ENCODE measurements at places on chromosomes 3 and 15.

- DNase-seq, result no peak
These were observed 350.2 kb upstream of the POU1F1 start for GRCh38 chr3:87626546-87626945.

GRCh38 chr3:25457671-25458419 is 29.8 kb downstream of the RARB start:
- DNase-seq, result no peak

- no peak for DNase-seq
These were observed 3.1 kb upstream of the AP2M1 start for GRCh38 chr3:184171562-184171961.

DNA sequence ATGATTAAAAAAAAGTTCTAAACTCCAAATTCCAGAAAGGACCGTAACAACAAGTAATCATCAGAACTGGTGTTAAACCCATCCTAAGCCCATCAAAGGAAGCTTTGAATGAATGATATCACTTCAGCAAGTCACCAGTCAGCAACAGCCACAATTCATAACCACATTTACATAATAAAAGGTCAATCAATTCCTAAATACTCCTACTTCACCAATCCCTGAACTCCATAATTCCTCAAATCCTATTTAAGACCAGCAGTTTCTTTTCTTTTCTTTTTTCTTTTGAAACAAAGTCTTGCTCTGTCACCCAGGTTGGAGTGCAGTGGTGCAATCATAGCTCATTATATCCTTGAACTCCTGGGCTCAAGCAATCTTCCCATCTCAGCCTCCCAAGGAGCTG is 40.5 kb downstream of the TTBK2 start:
- DNase-seq, result no peak

DNA sequence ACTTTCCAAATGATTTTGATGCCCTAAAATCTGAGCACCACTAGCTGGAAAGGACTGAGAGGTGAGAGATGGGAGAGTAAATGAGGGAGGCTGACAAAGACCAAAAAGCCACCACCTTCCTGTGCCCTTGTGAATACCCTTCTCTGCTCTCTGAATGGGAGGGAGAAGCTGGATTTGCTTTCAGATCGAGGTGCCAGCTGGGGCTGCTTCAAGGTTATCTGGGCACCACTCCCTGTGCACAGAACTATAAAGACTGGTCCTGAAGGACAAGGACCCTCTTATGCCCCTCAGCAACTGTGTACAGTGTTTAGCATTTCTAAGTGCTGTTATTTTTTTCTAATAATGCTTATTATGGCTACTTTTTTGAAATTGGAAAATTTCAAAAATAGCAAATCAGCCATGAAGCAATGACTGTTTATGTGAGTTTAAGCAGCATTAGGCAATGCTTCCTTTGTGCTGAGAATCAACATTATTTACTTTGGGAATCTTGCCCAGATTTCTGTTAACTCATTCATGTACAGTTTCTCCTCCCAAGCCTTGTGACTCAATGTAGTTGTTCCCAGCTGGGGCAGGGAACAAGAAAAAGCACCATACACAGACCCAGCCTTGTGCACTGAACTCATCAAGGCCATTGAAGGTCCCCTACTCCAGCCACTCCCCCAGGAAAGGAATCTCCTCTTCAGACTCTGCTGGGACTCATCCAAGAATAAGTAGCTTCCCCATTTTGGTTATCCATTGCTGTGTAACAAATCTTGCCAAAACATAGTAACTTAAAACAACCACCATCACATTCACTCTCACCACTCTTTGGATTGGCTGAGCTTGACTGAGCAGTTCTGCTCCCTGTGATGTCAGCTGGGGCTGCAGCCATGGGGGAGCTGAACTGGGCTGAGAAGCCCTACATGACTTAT is 37.3 kb upstream of the CDV3 start:
- DNase-seq, result no peak

DNA sequence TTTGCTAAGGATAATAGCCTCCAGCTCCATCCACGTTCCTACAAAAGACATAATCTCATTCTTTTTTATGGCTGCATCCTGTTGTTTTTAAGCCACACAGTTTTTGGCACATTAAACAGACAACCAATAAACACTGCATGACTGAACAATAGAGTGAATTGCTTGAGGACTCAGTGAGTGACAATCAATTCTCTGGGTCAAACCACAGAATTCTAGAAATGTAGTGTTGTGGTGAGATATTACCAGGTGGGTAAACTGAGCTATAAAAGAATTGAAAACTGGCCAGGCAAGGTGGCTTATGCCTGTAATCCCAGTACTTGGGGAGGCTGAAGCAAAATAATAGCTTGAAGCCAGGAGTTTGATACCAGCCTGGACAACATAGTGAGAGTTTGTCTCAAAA is 154.7 kb upstream of the CADPS start:
- DNase-seq, result no peak

Data from H9 (cell line).